ENCODE measurements at places on chromosomes 13 and 19. TPM values are rescaled to one million over a fixed set of nuclear protein-coding genes. Genes with fewer than 3 reads are reported as not detected.

CDX2 gene
- total RNA-seq = 124 TPM

ATP7B gene
- 32.9 TPM for total RNA-seq

NDFIP2 gene
- total RNA-seq = 93.1 TPM

APLP1 gene
- total RNA-seq = 1.00 TPM

ZNF665 gene
- total RNA-seq = not detected

SIGLEC12 gene
- not detected for total RNA-seq

ADAMTSL5 gene
- total RNA-seq = not detected

KL gene
- 1.1 TPM for total RNA-seq

Measured in transverse colon (tissue), 4 donors.